Thoracic aorta (tissue), 2 donors: ENCODE measurements at places on chromosomes 12 and 14. TPM values are rescaled to one million over a fixed set of nuclear protein-coding genes. Genes with fewer than 3 reads are reported as not detected.

The KRT77 gene
- total RNA-seq = not detected

DNA sequence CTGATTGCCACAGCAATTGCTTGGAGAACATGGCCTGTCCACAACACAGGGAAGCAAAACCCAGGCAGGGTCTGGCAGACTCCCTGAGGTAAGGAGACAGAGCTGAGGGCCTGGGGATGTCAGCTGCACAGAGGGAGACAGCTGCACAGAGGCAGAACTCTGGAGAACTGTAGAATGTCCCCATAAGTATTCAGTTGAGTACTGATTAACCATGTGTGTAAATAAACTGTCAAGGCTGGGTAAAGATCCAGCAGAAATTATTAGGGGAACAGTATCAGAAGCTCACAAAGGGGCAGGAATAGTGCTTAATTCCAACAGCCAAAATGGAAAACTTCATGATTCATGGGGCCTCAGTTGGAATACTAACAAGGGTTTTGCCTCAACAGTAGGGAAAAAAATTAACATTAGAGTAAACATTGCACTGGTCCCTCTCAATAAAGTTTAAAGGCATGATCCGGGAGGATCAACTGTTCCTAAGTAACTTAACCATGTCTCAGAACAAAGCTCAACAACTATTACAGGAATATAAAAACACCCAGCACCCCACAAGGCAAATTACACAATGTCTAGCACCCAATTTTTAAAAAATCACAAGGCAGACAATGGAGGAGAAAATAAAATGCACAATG, 201.3 kb upstream of the RASSF8 start:
- DNase-seq = no peak

- no peak for DNase-seq
Measured at GRCh38 chr12:114562654-114563053, 121.3 kb downstream of the TBX3 start.

The LYZ gene
- total RNA-seq = 99.9 TPM

The TAS2R31 gene
- total RNA-seq = 9.5 TPM

The TSHR gene
- total RNA-seq = 0.63 TPM

- no peak for DNase-seq
Measured at GRCh38 chr12:77429426-77429825, 364.1 kb upstream of the E2F7 start.

GRCh38 chr14:91929700-91930099, 17.8 kb downstream of the FBLN5 start:
- DNase-seq = no peak

DNA sequence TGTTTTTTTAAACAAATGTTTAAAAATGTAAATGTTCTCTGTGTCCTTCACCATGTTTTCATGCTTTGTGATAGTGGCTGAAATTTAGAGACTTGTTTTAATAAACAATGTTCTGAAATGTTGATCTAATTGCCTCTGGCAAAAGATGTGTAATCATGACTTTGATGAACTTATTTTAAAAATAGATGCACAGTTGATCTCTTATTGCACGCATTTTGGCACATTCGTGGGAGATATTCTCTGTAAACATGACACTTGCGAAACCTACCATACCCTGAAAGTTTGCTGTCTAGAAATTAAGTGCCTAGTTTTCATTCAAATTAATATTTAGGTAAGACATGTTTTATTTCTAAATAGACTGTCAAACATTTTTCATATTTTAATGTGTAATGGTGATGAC, 119.7 kb upstream of the DNM1L start:
- DNase-seq = no peak

DNA sequence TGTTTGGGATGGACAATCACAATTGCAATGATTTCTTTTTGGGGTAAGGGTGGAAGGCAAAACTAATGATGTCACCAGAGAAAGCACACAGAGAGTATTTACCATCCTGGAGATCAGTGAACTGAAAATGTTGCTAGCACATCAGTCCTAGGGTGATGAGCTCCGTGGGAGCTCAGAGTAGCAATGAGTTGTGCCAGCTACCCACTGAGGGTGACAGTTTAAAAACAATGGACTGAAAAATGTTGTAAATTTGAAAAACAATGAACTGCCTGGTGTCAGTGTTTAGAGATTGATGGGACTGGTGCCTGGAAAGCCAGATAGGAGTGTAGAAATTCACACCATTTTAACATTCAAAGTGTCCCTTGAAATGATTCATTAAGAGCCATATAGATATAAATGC, 198.5 kb downstream of the ATP23 start:
- DNase-seq = no peak

DNA sequence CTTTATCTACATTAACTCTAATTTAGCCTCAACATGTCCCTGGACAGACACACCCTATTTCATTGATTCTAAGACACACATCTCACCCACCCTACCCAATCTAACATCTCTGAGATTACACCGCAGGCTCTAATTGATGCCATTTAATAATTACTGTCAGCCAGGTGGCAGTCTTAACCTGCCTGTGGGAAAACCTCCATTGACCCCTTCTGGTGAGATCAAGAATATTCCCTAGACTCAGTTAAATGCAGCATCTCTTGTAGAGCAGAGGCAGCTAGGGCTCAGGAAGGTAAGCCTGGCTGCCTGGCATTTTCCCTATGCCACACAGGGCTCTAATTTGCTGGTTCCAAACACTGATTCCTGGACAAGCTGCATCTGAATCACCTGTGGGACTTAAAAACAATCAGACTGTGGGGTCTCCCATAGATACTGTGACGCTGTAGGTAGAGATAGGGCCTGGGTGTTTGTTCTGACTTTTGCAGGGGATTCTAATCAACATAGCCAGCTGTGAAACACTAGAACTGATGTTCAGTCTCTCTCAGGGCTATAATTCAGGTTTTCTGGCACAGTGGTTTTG, 14.3 kb downstream of the MCRS1 start:
- no peak for DNase-seq

DNA sequence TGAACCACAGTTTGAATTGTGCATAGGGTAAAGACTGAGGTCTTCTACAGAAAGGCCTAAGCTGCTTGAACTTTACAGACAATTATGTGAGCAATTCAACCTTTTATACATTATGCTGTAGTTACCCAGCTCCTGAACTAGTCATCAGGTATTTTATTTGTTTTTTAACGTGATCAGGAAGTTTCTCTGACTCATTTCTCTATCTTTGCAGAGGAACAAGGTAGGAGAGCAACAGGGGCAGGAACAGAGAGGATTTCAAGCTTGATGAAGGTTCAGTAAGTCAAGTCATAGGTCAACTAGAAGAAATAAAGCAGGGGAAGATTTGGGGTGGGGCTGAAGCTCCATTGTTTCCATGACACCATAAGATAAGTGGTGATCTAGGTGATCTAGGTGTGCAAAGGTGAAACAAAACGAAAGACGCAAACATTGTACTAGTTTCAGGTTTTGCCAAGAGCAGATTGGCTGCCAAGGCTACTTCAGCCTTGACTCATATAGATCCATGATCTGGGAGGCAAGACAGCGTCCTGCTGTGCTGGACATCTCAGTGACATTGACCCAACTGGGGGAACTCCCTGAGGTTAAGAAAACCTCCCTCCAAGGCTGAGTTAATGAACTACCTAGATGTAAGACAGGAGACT, 198.1 kb downstream of the DAD1 start:
- DNase-seq = no peak

GRCh38 chr14:79279645-79280597, 931.4 kb downstream of the DIO2 start:
- no peak for DNase-seq

The KERA gene
- not detected for total RNA-seq

DNA sequence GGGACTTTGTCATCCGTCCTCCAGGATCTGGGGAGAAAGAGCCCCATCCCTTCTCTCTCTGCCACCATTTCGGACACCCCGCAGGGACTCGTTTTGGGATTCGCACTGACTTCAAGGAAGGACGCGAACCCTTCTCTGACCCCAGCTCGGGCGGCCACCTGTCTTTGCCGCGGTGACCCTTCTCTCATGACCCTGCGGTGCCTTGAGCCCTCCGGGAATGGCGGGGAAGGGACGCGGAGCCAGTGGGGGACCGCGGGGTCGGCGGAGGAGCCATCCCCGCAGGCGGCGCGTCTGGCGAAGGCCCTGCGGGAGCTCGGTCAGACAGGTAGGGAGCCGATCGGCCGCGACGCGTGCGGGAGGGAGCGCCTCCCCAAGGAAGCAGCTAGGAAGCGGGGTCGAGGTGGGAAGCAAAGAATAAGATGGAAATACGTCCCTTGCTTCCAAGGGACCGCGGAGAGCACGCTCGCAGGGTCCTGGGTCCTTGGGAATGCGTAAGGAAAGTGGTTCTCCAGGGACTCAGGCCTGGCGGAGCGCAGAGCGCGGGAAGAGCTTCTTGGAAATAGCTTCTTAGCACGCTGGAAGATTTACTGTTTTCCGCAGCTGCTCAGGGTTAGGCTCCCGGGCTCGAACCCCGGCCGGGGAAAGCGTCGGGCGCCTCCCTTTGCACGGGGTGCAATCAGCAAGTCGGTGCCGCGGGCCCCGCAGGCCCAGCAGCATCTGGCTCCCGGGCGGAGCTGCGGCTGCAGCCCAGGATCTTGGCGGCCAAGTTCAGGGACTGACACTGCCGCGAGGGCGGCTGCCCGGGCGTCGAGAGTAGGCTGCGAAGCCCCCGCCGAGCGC, 457 bp downstream of the SOCS2 start:
- DNase-seq = no peak

DNA sequence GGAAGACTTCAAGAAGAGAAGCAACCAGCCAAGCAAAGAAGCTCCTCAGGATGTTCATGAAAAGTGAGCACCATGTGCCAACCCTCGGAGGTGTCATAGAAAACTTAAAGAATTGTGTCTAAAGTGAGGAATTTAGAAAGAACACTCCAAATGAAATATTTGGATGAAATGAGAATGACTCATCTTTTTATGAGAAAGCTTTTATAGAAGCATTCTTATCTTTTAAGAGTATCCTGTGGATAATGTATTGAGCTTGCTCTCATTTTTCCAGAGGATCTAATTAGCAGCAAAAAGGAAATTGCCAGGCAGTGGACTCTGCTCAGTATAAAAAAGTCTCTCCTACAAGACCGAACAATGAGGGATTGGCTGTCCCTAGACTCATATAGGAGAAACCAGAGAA, 454.9 kb downstream of the LRIG3 start:
- DNase-seq = no peak

GRCh38 chr12:44771485-44772021, 104.6 kb downstream of the NELL2 start:
- no peak for DNase-seq

- no peak for DNase-seq
Measured at GRCh38 chr12:68825569-68826217, 17.7 kb downstream of the MDM2 start.
